Coronary artery (tissue), 2 donors: ENCODE measurements at places on chromosomes 16 and 17.

- DNase-seq, result no peak
Measured at GRCh38 chr16:66131895-66132294, 234.6 kb upstream of the CDH5 start.

DNA sequence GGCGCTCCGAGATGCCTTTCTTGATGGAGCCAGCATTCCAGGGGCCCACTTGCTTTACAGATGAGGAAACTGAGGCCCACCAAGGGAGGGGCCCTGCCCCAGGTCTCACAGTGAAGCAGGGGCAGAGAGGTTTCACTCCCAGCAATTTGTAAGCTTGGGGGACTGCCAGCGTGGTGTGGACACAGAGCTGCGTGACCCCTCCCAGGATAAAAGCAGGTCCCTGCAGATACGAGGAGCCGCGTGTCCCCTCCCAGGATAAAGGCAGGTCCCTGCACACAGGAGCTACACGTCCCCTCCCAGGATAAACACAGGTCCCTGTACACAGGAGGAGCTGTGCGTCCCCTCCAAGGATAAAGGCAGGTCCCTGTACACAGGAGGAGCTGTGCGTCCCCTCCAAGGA is 11.7 kb downstream of the JPH3 start:
- DNase-seq, result no peak

DNA sequence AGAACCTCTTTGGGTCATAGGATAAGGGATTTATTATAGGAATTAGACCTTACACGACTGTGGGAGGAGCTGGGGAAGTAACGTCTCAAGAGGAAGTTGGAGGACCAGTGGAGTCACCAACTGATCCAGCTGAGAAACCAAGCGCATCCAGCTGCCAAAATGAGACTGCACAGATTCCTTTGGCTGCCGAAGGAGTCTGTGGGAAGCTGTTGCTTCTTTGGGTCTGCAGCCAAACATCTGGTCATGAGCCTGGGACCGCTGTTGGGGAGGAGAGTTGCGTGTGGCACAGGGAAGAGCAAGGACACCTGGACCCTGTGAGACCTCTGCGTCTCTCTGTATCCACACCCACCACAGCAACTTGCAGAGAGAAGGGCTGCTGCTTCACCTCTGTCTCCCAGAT is 2.4 kb upstream of the NACA2 start:
- no peak for DNase-seq

DNA sequence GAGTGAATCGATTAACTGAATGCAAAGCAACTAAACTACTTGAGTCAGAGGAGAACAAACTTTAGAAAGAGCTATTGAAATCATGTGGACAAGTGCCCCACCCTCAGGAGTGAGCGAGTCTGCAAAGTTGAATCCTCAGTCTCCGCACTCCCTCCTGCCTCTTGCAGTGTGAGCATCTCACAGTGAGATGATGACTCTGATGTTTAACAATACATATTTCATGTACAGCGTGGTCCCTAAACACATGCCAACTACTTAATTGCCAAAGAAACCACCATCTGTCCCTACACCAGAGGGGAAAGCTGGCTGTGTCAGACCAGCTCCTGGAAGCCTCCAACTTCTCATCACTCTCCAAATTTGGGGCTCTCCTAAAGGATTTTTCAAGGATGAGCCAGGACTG is 31.2 kb downstream of the PIMREG start:
- DNase-seq, result no peak
